Stimulated activated CD8-positive, alpha-beta memory T cell treated with anti-CD3 and anti-CD28 coated beads, Interleukin-4, amount 100 ng/mL, for 48 hours (primary cell): ENCODE measurements at places on chromosomes 4 and X.

- DNase-seq = no peak
Measured at GRCh38 chr4:139367421-139368090, 65.3 kb upstream of the NDUFC1 start.

GRCh38 chr4:56626420-56626819 lies 54.7 kb downstream of the HOPX start:
- DNase-seq = no peak

DNA sequence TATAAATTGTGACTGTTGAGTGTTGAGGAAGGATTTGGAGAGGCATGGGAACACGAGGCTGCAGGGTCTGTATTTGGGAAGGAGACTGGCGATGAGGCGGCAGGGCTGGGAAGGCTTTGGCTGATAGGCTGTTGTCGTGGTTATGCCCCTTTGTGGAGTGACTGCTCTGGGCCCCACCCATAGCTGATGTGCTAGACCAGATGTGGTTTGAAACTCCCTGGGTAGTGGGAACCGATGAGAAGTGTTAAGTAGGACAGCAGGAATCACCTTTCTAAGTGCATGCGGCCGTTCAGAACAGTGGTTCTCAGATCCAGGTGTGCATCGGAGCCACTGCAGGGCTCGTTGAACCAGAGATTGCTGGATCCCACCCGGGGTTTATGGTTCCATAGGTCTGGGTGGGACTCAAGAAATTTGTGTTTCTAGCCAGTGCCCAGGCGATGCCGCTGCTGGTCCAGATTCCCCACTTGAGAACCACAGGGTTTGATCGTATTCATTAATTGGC lies 42.3 kb downstream of the TBC1D14 start:
- no peak for DNase-seq

- no peak for DNase-seq
Measured at GRCh38 chr4:149056615-149057014, 614.4 kb upstream of the NR3C2 start.

- no peak for DNase-seq
Measured at GRCh38 chrX:68991691-68992345, 163.0 kb downstream of the EFNB1 start.

DNA sequence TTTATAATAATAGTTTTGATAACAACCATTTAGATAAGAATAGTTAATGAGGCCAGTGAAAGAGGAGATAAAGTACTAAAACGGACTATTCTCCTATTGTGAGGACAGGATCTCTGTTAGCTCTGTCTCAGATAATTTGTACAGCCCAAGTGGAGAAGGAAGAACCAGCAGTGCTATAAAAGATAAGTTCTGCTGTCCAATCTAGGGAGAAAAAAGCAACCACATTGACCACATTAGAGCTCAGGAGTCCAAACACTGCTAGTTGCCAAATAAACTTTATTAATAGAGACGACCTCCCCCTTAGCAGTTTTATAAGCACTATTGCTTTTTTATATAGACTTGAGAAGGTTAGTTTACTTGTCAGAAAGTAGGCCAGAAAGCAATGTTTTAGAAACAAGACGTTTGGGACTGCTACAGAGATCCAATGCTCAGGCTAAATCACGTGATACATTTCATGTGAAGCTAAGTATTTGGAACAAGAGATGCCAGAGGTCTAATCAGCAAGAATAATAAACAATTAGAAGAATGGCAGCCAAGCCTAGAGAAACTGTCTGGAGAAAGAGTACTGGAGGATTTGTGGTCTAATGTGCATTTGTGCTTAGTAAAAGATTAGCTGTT lies 15.9 kb downstream of the IL15 start:
- no peak for DNase-seq

- no peak for DNase-seq
Measured at GRCh38 chr4:1602655-1603412, 81.3 kb downstream of the FAM53A start.

DNA sequence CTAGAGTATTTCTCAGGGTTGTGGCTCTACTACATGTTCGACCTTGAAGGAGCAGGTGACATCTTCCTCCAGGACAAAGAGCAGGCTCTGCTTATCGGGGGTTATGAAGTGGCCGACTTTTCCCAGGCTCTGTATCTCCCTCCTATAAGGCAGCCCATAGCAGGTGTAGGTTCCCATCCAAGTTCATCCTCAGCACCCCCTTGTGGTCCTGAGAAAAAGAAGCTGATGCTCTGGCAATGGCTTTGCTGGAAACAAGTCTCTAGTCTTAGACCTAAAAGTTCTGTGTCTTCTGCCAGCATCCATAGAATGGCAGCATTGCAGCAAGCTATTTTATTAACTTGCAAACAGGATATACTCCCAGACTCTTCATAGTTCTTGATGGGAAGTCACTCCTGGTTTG lies 836.6 kb upstream of the PRKX start:
- no peak for DNase-seq

DNA sequence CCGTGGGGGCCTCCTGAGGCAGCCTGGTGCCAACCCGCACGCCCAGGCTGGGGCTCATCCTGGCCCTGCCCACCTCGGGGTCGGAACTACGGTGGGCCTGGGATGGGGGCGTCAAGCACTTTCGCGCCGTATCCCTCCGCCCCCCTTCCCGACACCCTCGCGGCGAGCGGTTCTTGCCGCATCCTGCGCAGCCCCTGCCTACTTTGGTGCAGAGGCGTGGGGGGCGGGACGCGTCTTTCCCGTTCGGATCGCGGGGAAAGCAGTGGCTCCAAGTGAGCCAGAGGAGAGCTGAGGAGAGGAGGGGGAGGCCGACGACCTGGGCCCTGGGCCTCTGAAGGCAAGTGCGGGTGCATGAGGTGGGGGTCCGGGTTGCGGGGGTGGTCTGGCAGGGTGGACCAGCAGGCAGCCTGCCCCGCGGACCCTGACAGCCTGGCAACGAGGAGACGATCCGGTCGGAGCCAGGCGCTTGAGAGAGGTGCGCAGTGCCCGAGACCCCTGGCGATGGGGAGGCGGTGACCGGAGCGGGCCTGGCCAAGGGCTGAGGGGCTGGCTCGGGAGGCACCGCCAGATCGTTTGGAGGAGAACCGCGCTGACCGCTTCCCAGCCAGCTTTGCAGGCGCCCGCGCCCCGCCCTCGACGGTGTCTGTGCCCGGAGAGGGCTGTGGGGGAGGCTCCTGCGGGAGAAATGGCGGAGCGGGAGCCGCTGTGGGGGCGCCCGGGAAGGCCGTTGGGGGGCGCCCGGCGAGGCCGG lies at the start of gene GPRASP2:
TSS of gene GPRASP2 (plus strand) at position 233 of the 751 bp plus-strand sequence. CDS start 2,422 bp downstream, outside the sequence.
- DNase-seq = peak; percentile 29

DNA sequence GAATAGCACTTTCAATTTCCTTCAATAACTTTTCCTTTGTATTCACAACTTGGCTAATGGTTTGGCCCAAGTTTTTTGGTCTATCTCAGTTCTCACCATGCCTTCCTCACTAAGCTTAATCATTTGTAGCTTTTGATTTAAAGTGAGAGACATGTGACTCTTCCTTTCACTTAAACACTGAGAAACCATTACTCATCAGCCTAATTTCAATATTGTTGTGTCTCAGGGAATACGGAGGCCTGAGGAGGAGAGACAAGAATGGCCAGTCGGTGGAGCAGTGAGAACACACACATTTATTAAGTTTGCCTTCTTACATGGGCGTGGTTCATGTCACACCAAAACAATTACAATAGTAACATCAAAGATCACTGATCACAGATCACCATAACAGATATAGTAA lies 56.7 kb downstream of the TSPAN5 start:
- DNase-seq = peak; percentile 40

DNA sequence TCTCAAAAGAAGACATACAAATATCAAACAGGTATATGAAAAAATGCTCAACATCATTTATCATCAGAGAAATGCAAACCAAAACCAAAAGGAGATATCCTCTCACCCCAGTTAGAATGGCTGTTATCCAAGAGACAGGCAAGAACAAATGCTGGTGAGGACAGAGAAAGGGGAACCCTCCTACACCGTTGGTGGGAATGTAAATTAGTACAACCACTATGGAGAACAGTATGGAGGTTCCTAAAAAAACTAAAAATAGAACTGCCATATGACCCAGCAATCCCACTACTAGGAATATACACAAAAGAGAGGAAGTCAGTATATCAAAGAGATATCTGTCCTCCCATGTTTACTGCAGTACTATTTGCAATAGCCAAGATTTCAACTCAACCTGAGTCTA lies 83.5 kb downstream of the CDS1 start:
- DNase-seq = no peak

DNA sequence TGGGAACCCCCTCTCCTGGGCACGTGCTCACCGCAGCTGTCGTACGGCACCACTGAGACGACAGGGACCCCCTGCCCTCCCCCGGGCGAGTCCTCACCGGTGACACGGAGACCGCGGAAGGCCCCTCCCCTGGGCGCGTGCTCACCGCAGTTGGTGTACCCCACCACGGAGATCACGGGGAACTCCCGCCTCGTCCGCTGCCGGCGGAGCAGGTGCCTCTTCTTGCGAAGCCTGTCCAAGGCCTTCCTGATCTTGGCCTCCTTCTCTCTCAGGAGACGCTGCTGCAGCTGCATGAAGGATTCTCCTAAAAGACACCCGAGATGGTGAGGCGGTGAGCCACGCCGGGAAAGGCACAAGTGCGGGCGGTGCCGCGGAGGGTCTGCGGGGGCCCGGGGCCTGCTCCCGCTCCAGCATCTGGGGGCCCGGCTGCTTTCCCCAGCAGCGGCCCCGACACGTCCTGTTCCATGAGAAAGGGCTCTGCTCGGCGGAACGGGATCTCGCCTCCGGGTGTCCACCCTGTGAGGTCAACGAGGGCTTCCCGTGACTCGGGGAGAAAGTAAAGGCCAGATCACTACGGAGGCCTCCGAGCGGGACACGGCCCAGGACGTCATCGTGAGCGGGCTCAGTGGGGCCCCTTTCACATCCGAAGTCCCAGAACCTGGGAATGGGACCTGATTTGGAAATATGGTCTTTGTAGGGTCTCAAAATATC lies 5.8 kb downstream of the GTPBP6 start:
- DNase-seq = no peak

DNA sequence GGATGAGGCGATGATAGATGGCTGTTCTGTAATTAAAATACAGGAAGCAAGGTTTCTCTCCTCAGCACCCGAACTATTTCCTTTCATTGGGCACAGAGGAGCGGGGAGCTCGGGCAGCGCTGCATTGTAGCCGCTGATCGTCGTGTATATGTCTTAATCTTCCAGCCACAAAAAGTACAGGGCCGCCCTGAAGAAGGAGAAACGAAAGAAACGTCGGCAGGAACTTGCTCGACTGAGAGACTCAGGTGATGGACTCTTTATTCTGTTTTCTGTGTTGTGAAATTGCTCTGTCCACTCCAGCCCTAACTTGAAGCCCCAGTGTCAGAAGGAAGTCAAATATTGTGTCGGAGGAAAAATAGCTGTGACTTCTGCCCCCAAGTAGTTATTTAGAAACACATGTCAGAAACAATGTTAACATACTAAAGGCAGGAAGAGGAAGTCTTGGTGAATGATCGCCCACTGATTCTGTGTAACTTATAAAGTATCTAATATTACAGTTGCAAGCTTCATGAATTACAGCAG lies 546 bp downstream of the ZRSR2 start:
- DNase-seq = no peak

DNA sequence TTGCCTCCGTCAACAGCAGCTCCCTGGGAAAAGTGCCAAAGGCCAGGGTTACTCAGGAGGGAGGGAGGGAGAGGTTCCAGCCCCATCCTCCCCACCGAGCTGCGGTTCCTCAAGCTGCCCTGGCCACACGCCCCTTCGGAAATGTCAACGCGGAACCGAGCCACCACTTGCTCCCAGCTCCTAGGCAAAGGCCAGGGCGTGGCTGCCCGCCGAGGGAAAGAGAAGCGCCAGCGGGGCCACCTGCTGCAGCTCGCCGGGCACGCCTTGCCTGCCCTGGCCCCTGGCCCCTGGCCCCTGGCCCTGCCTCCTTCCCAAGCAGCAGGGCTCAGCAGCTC lies 15.3 kb downstream of the SLC6A8 start:
- DNase-seq = no peak

- DNase-seq = no peak
Measured at GRCh38 chrX:39283239-39283638, 482.0 kb downstream of the MID1IP1 start.

GRCh38 chr4:55363691-55364351 lies 17.8 kb downstream of the SRD5A3 start:
- no peak for DNase-seq

DNA sequence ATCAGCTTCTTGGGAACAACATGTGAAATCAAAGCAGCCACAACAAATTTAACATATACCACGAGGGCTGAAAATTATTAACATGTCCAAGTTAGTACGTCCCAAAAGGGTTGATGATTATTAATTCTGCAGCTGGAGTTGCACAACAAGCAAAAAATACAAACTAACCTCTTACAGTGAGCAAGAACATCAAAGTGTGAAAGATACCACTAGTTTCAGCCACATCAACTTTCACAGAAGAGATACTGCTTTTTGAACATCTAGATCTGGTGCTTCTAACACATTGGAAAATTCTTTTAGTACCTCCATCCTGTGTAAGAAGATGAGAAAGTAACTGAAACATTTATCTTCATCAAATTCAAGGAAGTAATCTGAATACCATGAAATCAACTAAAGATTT lies 334.1 kb downstream of the PCDH7 start:
- DNase-seq = no peak

DNA sequence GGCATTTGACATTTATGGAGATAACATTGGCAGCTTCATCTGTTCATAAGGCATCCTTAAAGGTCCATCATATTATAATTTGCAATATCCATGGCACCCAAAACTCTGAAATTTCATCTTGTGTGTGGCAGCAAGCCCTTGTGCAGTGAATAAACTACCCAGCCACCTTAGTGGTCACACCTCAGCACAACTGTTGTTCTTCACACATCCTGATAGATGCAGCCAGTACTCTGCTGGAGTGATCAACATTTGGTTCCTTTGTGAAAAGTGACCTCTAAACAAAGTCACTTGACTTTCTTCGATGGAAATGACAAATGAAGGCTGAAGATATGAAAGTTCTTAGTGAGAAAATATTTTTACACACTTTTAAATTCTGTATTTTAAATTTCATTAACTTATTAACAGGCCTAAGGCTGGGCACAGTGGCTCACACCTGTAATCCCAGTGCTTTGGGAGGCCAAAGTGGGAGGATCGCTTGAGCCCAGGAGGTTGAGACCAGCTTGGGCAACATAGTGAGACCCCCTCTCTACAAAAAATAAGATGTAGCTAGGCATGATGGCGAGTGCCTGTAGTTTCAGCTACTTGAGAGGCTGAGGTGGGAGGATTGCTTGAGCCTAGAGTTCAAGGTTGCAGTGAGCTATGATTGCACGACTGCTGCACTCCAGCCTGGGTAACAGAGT lies 161.4 kb downstream of the SPRY1 start:
- DNase-seq = no peak

DNA sequence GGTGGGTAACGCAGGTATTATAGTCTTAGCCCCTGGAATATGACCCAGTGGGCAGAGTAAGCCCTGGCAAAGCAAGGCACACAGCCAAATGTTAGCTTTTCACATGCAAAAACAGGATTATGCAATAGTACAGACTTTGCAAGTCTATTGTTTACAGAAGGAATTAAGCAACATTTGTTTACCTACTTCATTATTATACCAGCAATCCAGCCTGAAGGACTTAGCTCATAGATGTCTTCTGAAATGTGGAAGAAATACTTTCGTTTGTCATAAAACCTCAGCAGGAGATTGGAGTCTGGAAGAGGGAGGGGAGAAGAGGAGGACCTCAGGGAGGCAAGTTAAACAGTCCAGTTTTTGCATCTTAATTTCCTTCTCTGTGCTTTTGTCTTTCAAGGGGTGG lies 226.7 kb upstream of the CENPE start:
- no peak for DNase-seq
